Cardiac septum (tissue), 1 donor: ENCODE measurements at places on chromosomes 4 and X. TPM values are rescaled to one million over a fixed set of nuclear protein-coding genes. Genes with fewer than 3 reads are reported as not detected.
A peak's percentile ranks its signal among the peaks of the same experiment; 100 is the strongest.

GRCh38 chr4:121140716-121141460 lies 23.2 kb downstream of the TNIP3 start:
- no peak for DNase-seq

- DNase-seq = peak; percentile 81
Measured at GRCh38 chr4:104494822-104495559, at the start of gene CXXC4. TSS of gene CXXC4 (minus strand) at chr4:104494894. CDS start at chr4:104491802, 3,092 bp downstream.

- DNase-seq = no peak
Measured at GRCh38 chrX:12443534-12444098, 305.3 kb downstream of the FRMPD4 start.

- DNase-seq = no peak
Measured at GRCh38 chrX:115564243-115564642, 3.3 kb downstream of the PLS3 start.

DNA sequence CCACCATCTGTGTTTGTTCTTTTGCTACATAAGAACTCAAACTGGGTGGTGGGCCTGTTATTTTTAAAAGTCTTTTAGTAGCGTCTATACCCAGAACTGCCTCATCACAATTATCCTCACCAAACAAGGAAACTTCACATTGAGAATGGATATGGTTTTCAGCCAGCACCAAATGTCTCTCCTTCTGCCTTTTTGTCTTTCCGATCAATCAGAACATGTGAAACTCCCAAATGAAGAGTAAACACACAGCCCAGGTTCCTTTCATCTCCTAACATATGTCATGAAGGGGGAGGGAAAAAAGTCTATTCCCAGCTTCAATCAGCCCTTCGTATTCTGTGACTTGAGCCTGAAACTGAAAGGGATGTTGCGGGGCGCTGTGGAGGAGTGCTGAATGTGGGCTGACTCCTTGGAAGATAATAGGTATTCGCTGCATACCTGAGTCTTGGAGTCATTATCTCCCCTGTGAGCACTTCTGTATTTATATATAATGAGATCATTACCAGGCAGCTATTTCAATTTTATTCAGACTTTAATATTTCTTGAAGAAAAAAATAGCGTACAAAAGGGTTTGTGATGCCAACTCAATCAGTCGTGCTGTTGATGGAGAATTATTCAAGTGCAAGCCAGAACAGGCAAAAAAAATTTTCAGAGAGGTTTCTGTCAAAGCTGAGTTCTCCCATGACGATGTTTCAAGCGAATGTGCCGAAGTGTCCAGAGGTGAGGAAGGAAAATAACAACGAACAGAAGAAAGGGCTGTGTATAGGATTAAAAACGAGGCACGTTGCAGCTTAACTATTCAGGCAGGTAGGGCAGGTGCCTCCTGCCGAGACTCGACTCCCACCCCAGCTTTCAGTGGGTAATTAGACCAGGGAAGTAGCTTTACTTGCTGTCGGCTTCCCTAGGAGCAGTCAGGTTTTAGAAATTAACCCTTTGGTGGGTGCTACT lies 163.9 kb upstream of the NOCT start:
- no peak for DNase-seq

GRCh38 chr4:90113881-90114457 lies 13.2 kb upstream of the CCSER1 start:
- DNase-seq = no peak

- DNase-seq = no peak
Measured at GRCh38 chr4:48141048-48141447, 7.0 kb upstream of the TXK start.

DNA sequence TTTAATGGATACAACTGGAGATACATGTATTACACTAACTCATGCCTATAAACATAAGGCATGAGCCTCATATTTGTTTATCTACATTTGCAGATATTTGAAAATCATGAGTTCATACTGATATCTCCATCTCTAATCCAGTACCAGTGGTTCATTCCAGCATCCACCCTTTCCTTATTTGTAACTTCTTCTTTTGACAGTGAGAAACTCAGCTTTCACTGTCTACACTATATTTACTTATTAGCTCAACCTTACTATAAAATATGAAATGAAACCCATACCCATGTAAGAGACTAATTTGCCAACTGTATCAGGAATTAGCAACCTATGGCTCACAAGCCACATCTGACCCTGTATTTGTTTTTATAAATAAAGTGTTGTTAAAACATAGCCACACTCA lies 161.9 kb upstream of the GPRIN3 start:
- no peak for DNase-seq

DNA sequence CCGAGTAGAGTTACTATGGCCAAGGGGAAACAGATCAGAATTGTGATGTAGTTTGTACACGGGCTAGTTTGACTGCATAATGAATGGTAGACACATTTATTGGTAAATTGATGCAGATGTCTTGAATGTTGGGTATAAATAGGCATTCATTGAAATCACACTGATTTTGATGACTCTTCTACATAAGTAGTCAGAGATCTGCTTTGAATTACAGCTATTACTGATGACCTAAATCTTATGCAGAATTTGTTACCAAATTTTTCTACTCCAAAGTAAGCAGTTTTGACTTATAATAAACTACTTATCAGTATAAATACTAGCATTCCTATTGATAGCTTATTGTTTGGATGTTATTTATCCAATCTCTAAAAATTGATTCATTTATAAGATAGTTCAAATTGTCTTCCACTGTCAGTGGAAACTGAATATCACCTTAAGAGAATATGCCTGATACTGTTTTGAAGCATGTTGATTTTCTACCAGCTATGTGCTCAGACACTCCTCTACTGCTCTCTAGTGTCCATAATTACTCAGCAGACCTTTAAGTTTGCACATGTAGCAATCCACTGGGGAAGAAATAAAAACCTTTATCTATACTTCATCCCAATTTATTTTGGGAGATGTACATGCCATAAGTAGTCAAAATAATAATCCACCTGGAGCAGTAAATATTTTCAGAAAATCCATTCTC lies 120.3 kb downstream of the RASL11B start:
- DNase-seq = no peak

DNA sequence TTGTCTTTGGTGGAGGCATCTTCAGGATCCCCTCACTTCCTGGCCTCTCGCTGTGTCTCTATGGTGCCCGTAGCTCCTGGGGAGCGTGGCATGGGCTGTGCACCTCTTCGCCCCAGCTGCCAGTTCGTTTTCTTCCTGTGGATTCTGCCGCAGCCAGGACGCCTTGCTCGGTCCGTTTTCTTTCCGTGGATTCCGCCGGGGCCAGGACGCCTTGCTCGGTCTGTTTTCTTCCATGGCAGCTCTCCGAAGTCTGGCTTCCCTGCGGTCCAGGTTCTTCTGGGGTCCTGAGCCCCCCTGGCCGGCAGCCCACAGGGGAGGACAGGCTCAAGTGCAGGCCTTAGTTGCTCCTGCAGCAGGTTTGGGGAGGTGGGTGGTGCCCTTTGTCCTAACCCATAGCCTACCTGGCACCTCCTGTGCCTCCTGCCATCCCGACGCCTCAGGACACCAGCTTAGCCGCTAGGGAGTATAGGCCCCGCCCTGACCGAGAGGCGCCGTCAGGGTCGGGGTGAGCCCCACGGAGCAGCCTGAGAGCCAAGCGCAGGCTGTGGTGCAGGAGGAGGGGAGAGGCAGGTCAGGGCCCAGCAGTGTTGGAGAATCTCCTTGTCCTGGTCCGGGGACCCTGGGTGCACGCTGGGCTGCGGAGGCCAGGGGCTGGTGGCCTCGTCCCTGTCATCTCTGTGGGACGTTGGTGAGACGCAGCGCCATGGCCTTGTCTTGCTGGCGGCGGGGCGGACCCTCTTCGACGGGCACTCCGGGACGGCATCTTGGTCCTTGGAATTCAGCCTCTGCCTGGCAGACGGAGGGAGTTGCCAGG lies 27.1 kb downstream of the UVSSA start:
- peak; percentile 76 for DNase-seq

ZCCHC18 gene
- 3.7 TPM for total RNA-seq

BMP2K gene
- 37.6 TPM for total RNA-seq

PPP4R3C gene
- not detected for total RNA-seq

UGT2B11 gene
- not detected for total RNA-seq

DSPP gene
- not detected for total RNA-seq

OTUD4 gene
- 26.7 TPM for total RNA-seq

C4orf51 gene
- total RNA-seq = not detected

TBC1D8B gene
- 2.5 TPM for total RNA-seq
